ENCODE measurements at places on chromosomes 12 and 14.

DNA sequence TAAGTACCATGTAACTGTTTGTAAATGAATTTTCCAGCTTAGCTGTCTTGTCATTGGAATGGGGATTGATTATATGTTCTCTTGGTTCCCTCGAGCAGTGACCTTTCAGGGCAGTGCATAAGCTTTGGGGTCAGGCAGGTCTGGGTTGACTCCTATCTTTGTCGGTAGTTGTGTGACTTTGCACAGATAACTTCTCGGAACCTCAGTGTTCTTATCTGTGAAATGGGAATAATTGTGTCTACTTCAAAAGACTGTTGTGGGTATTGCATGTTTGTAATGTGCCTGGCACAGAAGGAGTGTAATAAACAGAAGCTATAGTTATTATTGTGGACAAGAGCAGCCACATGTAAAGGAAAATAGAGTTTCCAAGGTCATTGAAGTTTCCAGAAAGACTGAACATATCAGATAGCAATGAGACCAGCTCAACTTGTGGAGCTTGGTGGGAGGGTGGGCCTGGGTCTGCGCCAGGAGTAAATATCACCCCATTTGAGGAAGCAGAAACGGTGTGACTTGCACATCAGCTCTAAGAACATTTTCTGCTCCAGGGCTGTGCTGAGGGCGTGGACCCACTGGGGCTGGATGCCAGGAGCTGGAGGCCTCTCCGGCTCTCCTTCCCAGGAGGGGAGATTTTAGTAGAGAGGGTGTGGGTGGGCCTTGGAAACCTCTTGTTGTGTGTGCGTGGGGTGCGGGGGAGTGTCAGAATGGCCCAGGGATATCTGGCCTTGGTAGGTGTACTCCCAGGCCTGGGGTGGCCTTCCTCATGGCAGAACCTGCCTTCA is 19.7 kb downstream of the FOS start:
- no peak for DNase-seq

GRCh38 chr14:52553002-52553670 is 500 bp downstream of the GPR137C start:
- peak; percentile 9 for DNase-seq

- DNase-seq = no peak
Measured at GRCh38 chr14:95311752-95312151, 8.0 kb downstream of the CLMN start.

- DNase-seq = no peak
Measured at GRCh38 chr14:93276031-93276716, 56.7 kb downstream of the BTBD7 start.

DNA sequence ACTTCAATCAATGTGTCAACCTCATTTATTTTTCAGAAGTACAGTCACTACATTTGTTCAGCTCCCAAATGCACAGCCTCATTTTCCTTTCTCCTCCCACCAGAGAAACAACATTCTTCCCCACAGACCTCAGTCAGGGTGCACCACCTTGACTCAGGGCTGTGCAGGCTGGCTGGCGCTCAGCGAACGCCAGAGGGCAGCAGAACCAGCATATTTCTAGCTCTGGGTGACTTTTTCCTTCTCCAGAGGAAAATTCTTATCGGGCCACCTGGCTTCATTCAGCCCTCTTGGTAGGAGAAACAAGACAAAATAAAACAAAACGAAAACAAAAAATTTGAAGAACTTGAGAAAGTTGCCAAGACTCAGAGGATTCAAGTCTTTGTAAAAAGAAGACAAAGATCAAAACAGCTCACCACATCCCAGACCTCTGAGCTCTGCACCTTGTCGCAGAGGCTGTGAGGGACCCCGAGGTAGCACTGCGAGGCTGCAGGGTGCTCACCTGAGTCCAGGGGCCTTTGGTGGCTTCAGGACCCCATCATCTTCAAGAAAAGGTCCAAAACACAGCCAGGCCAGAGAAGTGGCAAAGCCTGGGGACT is 33.7 kb downstream of the PAH start:
- DNase-seq = no peak

DNA sequence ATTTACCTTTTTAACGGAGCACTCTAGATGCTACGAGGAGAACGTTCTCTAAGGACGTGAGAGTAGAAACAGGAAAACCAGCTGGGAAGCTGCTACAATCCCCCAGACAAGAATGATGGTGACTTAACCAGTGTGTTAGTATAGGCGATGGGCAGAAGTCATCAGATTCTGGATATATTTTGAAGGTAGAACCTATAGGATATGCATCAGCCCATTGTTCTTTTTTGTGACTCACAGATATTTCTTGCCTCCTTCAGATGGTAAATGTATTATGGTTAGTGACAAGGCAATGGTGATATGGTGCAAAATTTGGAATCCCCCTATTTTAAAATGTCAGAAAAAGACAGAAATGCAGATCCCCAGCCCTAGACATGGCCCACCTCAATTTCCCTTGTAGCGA is 258.2 kb downstream of the PHLDA1 start:
- DNase-seq = no peak

DNA sequence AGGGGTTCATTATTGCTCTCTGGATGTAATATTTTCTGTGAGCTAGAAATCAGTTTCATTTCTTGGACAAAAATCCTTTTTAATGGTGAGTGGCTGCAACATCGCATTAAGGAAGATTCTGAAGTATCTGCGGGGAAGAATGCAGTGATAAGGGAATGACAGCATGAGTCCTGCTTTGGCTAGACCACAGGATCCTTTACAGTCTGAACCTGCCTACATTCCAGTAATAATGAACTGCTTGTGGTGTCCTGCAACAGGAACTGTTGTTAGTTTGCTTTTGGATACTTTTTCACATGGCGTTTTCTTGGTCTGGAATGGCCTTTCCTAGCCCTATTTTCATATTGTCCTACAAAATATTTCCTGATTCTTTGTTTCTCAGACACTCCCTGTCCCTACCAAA is 15.7 kb downstream of the MDM2 start:
- no peak for DNase-seq

GRCh38 chr12:119902084-119902509 is 25.0 kb upstream of the CIT start:
- peak; percentile 4 for DNase-seq

DNA sequence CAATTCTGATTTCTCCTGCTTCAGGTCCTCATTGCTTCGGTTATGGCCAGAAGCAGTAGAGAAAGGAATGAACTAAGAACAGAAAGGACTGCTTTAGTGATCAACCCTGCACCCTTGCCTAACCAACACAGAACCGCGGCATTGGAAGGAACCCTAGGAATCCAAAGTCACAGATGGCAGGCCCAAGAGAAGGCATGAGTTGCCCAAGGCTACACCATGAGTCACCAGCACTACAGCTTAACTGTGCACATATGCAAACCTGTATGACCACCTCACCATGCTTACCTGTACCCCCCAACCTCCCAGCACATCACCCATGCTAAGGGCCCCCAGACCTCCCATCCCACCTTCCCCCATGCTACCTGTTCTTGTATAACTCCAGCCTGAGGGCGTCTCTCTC is 25.9 kb upstream of the BLTP3B start:
- DNase-seq = no peak

DNA sequence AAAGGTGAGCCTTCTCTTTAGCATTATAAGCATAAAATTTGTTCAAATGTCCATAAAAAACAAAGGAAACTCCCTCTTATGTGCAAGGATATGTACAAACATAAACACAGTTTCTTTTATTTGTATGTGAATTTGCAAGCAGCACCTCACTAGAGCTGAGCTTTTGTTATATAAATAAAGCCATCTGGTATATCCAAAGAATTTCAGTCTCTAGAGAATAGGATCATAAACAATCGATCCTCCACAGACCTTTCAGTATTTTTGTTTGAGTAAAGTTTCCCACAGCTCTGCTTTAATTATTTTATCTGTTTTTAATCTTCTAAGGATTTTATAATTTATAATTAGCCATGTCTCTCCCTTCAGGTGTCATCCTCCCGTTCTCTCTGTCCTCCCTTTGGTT is 89.2 kb downstream of the OTOGL start:
- DNase-seq = no peak

DNA sequence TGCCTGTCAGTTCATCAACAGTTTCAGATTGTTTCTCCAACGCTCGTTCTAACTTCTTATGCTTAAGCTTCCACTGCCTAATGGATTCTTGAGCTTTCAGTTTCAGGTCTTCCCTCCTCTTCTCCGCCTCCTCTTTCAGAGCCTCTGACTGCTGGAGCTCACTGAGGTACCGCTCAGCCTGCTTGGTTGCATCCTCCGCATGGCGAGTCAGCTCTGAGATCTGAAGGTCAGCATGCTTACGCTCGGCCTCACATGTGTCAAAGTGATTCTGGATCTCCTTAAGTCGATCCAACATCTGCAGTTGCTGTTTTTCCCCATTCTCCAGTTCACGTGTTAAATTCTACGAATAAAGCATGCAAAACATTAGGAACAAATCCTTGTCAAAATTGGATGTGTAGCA is 148.8 kb downstream of the CEP128 start:
- no peak for DNase-seq

GRCh38 chr12:128393346-128393745 is 126.4 kb downstream of the TMEM132C start:
- no peak for DNase-seq

GRCh38 chr12:132049876-132050275 is 94.2 kb downstream of the DDX51 start:
- no peak for DNase-seq

GRCh38 chr12:39252628-39253027 is 190.3 kb downstream of the KIF21A start:
- no peak for DNase-seq

DNA sequence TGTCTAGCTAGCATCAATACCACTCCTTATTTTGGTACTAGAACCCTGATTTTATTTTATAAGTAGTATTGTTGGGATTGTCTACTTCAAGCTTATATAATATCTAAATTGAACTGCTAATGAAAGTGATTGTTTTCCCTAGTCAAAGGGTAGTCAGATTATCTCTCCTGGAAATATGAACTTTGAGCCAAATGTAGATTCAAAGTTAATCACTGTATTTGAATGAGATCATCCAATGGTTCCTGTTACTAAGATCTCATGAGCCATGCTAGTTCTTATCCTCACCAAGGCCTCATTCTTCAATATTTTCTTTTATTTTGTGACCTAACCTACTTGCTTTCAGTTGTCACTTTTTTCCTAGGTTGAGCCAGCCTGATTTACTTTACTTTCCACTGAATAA is 276.7 kb downstream of the RASSF9 start:
- no peak for DNase-seq

GRCh38 chr12:56280849-56281248 is 14.1 kb downstream of the COQ10A start:
- no peak for DNase-seq

GRCh38 chr14:98189511-98189910 is 1082.5 kb downstream of the BCL11B start:
- no peak for DNase-seq

- no peak for DNase-seq
Measured at GRCh38 chr12:2998789-2999264, 39.6 kb downstream of the TEAD4 start.

DNA sequence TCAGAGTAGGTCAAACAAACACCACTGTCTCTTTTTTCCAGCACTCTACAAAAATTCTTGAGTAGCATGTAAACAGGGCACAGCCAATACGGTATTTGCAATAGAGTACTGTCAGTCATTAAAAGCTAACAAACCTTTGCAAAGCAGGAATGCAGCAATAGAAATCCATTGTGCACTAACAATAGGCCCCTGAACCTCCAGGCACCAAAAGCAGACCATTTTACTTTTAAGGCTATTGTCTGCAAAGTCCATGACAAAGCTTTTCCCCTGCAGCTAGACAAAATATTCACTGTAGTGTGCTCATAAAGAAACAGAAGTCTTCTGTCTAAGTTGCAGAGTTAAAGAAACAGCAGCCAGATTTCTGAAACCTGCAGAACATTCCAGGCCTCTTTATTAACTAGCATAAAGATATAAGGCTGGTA is 191.9 kb downstream of the SOX5 start:
- DNase-seq = no peak

- no peak for DNase-seq
Measured at GRCh38 chr12:1564067-1564466, 30.3 kb downstream of the FBXL14 start.

DNA sequence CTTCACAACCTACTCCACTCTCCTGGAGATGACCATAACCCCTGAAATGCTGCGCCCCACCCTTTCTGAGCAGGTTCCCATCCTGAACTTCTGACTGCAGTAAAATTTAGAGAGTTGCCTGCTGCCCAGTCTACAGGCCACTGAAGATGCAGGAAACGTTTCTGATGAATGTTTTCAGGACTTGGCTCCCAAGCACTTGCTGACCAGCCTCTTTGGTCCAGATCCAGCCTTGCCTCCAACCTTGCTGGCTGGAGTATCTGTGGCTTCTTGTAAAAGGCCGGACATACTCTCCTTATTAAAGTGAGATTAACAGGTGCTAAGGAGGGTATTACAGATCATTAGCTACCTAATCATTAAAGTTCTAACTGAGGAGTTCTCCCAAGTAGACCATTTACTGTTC is 70.3 kb upstream of the STXBP6 start:
- DNase-seq = no peak

- DNase-seq = no peak
Measured at GRCh38 chr14:53002576-53002975, 51.7 kb upstream of the FERMT2 start.

GRCh38 chr12:45612044-45612794 is 117.3 kb upstream of the ARID2 start:
- DNase-seq = no peak

DNA sequence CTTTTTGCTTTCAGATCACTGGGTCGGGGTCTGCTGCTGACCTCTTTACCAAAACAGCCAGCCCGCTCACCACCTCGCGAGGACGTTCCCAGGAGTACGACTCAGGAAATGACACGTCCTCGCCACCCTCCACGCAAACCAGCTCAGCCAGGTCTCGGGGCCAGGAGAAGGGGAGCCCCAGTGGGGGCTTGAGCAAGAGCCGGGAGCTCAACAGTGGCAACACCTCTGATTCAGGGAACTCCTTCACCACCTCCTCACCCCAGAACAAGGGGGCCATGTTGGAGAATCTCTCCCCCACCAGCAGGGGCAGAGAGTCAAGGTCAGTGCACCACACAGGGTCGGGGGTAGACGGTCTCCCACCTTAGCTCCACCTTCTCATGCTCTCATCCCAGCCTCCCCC is 33.4 kb upstream of the HSPB8 start:
- no peak for DNase-seq

DNA sequence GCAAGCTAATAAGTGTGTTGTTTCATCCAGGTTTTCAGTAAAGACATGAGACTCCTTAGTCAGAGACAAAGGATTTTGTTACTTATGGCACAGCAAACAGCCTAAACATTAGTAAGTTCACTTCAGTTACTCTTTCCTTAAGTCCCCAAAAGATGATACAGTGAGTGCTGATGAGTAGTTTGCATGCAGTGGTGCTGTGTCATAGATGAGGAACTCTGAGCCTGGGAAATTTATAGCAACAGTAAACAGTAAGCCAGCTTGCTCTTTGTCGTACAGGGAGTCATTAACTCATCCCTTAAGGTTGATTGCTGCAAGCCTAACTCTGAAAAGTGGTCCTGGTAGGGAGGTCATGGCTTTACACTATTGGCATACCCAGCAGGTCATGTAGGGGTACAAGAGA is 208.6 kb upstream of the OR4E1 start:
- DNase-seq = no peak

GRCh38 chr12:103279444-103279843 is 216.3 kb downstream of the C12orf42 start:
- DNase-seq = no peak
